ENCODE measurements at places on chromosomes 6 and 20.
A peak's percentile ranks its signal among the peaks of the same experiment; 100 is the strongest.

DNA sequence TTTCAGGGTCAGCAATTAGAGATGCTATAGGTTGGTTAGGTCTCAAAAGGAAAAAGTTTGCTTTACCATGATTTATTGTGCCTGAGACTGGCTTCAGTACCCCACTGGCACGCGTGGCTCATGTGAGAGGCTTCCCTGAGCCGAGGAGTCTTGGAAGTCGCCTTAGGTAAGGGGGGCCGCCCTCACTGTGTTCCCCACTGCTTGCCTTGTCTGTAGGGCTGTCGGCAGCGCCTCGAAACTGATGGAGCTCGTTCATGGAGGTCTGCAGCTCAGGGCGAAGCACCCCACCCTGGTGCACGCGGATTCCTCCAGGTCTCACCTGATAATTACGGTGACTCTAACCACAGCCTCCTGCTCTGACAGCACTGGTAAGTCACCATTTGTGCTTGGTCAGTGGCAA, 39.2 kb downstream of the FRMD1 start:
- no peak for DNase-seq

DNA sequence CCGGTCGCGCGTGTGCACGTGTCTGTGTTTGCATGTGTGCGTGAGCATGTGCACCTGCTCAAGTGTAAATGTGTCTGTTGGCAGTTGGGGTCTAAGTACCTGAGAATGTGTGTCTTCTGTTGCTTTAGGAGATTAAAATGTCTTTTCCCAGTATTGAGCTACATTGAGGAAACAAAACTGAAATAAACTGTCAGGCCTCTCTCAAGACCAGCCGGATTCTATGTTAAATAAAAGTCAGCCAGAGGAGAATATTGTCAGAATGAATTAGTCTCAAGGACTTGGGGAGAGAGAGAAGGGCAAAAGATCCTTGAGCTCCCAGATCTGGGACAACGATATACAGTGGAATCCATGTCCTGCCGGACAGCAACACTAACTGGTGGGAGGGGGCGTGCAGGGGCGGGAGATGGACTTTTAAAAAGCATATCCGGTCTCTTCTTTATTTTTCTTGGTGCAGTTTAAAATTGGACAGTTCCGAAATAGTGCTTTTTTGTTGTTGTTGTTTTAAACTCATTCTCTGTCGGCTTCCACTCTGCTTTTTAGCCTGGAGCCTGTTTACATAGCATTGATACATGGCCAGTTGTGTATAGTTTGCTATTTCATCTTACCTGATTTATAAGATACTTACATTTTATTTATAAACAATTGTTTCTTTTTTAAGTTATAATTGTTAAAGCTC, 3.3 kb upstream of the TBX18 start:
- DNase-seq: no peak

DNA sequence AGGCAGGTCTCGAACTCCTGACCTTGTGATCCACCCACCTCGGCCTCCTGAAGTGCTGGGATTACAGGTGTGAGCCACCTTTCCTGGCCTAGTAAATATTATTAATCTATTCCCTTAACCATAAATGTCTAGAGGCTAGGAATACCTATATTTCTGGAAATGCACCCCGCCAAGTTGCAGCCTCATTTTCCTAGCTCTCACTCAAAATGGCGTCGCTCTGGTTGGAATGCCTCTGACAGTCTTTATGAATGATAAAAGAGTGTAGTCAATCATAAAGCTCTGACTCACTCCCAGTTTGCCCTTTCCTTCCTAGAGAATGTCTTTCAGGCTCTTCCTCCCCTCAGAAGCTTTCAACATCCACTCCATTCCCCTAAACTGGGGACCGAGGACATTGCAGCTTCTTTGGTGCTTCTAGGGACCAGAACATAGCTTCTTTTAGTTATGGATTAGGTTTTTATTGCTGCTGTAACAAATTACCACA, 14.1 kb upstream of the TRIM26 start:
- no peak for DNase-seq

GRCh38 chr6:138656364-138657064, 117.1 kb upstream of the CCDC28A start:
- DNase-seq: no peak

GRCh38 chr20:47487175-47487917, 14.3 kb upstream of the NCOA3 start:
- peak; percentile 34 for DNase-seq

DNA sequence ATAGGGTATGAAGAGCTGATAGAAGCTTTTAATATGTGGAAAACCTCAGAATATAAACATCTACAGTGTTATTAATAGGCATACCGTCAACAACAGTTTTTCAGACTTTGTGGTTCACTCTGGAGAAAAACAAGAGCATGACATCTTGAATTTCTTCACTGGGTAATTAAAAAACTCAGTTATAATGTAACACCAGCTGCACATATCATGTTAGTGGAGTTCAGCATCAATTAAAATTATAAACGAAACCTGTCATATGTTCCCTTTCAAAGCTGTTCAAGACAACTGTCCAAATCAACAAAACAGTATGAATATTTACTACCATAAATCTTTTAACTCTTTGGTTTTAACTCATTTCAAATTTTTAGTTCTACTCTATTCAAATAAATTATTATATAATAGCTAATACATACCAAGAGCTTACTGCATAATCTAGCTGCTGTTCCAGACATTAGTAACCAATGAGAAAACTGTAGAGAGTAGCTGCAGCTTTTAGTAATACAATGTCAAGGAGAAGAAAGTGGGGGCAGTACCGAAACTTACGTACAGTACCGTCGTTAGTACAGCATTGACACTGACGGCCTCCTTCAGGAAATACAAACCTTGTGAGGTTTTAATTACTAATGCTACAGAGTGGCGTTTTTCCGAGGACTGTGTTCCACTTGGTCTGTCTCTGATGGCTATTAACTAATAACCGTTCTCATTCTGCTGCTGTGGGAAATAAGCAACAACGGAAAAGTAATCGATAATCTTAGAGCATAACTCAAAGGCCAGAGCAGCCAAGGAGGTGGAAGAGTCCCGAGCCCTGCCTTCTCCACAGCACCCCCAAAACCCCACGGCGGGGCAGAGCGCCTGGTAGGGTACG, 532 bp upstream of the PM20D2 start:
- DNase-seq: no peak

DNA sequence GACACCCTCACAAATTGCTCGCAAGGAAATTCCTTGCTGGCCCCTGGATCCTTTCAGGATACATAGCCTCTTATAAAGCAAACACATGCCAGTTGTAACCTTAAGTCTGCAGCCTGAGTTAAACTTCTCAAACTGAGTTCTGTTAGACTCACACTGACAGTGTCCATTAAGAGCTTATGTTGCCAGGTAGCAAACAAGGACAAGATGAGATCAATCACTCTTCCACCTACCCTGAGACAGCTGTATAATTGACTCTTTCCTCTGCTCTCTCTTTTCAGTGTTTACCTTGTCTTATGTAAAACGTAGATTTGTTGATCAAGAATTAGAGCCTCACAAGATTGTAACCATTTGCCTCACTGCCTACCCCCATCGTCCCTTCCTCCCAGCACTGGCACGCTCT, 359.8 kb downstream of the EPM2A start:
- no peak for DNase-seq

- DNase-seq: no peak
Measured at GRCh38 chr6:151340219-151340978, 51.0 kb downstream of the ZBTB2 start.

GRCh38 chr6:85684133-85684808, 41.6 kb upstream of the SYNCRIP start:
- no peak for DNase-seq

DNA sequence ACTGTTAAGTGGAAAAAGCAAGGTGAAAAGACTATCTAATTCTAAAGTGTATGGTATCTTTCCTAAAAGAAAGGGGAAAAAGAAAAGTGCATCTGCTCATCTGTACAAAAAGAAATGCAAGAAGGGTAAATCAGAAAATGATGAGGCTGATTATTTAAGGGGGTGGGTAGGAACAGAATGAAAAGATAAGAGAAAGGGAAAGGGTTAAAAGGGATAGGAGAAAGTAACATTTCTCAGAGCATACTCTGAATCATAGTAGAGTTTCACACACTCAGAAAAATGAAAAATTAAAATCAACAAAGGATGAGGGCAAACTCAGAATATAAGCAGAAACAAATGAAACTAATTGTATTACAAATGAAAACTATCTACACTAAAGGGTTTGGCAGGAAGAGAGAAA, 79.1 kb downstream of the RNGTT start:
- no peak for DNase-seq

DNA sequence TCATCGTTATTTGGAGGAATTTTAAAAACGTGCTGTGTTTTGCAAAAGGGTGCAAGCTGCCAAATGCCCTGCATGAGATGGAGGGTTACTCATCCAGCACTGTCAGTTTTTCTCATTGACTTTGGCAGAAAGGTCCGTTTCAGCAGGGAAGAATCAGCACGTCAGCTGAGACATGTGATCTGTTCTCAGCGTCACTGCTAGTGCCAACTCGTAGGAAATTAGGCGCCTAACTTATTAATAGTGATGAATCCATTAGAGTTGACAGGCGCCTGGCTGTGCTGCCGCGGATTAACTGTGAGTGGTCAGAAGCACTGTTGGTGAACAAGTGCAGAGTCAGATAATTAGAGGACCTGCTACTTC, 175.5 kb upstream of the FOXQ1 start:
- no peak for DNase-seq

- no peak for DNase-seq
Measured at GRCh38 chr6:133130863-133131262, 110.3 kb upstream of the EYA4 start.

DNA sequence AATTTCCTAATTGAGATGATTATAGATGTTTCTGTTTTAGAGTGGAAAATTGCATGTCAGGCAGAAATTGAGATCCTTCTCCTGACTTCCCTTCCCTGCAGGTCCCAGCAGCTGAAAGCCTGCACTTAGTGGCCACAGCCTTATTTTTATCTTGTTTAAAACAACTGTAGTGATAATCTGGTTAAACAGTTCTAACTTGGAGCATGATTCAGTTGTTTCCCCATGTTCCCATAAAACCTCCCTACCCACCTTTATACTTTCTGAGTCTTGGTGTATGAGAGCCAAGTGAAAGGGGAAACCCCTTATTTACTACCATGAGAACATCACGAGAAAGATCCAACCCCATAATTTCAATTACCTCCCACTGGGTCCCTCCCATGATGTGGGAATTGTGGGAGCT, 195.2 kb downstream of the SLC16A10 start:
- no peak for DNase-seq

DNA sequence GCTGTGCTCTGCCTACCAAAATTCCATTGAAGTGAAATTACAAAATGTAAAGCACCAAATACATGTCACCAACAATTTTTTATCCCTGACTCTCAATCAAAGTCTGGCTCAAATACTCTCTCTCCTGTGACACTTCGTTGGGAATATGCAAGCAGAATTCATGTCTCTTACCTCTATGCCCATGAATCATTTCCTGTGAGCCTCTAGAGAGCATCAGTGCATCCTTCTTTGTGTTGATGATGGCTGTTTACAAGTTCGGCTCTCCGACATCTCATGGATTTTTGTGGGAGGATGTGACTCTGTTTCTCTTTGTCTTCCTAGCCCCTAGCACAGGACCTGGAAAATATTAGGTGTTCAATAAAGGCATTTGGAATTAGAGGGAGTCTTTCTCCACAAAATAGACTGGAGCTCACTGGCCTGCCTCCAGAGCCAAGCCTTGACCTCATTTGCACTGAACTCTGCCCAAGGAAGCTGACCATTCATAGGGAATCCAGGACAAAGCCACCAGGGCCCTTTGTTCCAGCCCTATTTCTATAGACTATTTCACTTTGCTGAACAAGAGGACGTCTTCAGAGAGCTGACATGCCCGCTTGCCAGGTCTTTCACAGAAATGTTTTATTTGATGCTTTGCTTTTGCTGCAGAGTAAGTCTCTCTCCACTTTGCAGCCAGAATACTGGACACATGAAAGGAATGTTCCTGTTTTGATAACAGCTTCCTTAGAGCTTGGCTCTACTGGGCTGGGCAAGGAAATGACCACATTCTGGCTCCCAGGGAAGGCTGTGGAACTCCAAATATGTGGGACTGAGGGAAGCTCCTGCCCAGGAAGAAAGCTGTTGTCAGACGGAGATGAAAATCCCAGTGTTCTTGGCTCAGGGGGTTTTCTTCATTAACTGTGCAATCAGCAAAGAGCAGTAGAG, 194.5 kb upstream of the CDYL start:
- DNase-seq: no peak

All from T-helper 2 cell (primary cell).